ENCODE measurements at places on chromosomes 13 and 19. TPM values are rescaled to one million over a fixed set of nuclear protein-coding genes. Genes with fewer than 3 reads are reported as not detected.
A peak's percentile ranks its signal among the peaks of the same experiment; 100 is the strongest.

- DNase-seq = no peak
- no peak overlapping the region for H3K4me3 ChIP-seq
- no peak overlapping the region for H3K27ac ChIP-seq
- no peaks in the 10 kb centered on the region for H3K27me3 ChIP-seq
These were observed 17.7 kb downstream of the REXO1 start for GRCh38 chr19:1830568-1830967.

GRCh38 chr19:41861116-41861768 is 1.2 kb downstream of the RPS19 start:
- no peaks in the 10 kb centered on the region for H3K27me3 ChIP-seq
- peaks cover 22% of the 10 kb centered on the region for H3K36me3 ChIP-seq
- H3K27ac ChIP-seq = peak overlapping the region; percentile 98
- H3K4me3 ChIP-seq = peak overlapping the region; percentile 94
- DNase-seq = peak; percentile 20

DNA sequence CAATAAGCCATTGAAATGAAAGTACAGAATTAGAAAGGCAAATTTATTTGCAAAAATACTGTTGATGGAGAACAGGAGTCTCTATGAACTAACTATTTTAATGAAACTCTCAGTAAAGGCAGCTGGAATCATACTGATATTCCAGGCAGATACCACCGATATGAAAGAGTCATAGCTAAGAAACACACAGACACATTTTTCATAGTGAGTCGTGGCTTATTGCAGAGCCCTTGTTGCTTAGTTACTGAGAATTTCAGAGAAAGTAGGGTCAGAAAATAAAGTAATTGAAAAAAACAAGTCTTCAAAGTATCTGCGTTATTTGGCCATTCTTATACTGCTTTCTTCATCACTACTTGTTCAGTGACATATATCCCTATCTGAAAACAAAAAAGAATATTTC is 1890.9 kb downstream of the PCDH9 start:
- H3K36me3 ChIP-seq = no peaks in the 10 kb centered on the region
- no peak overlapping the region for H3K27ac ChIP-seq
- H3K4me3 ChIP-seq = no peak overlapping the region
- H3K4me1 ChIP-seq = no peaks in the 10 kb centered on the region

DNA sequence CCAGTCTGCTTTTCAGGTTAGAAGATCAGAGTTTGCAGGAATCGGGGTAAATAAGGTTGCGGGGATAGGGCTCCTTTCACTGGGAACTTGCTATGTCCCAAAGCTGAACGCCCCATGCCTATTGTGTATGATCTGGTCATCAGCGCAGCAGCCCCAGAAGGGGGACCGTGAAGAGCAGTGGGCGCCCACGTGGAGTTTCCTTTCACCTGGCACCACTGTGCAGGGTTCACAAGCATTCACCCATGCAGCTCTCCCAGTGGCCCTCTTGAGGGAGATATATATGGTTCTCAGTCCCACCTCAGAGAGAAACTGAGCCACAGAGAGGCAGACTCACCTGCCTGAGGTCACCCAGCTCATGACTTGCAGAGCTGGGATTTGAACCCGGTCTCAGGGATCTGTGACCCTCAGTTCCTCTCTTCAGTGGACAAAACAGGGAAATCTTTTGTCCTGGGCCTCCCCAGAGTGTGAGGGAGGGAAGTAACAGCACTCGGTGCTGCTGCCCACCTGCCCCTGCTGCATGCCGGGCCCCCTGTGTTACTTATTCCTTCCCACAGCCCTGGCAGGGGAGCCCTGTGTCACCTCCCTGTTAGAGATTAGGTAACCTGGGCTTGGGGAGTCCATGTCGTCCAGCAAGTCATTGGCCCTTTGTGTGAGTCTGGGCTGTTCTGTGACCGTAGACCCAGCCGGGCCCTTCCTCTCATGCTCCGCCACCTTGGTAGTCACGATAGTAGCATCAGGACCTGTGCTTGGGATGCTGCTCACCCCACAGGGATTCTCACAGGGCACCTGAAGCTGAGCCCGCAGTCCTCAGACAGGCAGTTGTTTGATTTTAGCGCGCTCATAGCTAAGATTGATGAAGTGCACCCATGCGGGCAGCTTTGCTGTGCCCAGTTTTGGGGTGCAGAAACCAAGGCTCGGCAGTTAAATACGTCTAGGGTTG is 27.9 kb downstream of the PPP5C start:
- no peak for DNase-seq
- peaks cover 14% of the 10 kb centered on the region for H3K36me3 ChIP-seq
- H3K27me3 ChIP-seq = no peaks in the 10 kb centered on the region
- H3K27ac ChIP-seq = no peak overlapping the region
- no peak overlapping the region for H3K4me3 ChIP-seq

NKG7 gene
- 1,196 TPM for total RNA-seq

All from natural killer cell treated with Interleukin-12 subunit alpha and Interleukin-12 subunit beta and Interleukin-15 and Interleukin-18, amount 100 ng/mL, for 72 hours (primary cell).